ENCODE measurements at places on chromosomes 5 and 9. TPM values are rescaled to one million over a fixed set of nuclear protein-coding genes. Genes with fewer than 3 reads are reported as not detected.
A peak's percentile ranks its signal among the peaks of the same experiment; 100 is the strongest.

Gene DNAI1
- not detected for total RNA-seq

DNA sequence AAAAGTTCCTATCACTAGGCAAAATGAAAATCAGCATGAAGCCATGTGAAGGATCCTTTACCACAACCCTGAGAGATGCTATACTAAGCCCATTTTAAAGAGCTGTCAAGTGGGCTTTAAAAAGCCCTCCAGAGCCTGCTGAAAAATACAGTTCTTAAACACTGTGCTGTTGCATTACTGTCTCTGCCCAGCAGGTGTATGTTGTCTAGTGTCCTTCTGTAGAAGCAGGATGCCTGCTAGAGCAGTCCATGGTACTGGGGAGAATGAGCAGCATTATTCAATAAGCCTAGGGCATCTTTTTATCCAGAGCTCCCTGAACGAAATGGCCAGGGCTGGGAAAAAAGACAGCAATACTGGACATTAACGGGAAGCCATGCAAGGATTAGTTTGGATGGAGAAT is 126.2 kb upstream of the PLCXD3 start:
- peak; percentile 8 for DNase-seq

DNA sequence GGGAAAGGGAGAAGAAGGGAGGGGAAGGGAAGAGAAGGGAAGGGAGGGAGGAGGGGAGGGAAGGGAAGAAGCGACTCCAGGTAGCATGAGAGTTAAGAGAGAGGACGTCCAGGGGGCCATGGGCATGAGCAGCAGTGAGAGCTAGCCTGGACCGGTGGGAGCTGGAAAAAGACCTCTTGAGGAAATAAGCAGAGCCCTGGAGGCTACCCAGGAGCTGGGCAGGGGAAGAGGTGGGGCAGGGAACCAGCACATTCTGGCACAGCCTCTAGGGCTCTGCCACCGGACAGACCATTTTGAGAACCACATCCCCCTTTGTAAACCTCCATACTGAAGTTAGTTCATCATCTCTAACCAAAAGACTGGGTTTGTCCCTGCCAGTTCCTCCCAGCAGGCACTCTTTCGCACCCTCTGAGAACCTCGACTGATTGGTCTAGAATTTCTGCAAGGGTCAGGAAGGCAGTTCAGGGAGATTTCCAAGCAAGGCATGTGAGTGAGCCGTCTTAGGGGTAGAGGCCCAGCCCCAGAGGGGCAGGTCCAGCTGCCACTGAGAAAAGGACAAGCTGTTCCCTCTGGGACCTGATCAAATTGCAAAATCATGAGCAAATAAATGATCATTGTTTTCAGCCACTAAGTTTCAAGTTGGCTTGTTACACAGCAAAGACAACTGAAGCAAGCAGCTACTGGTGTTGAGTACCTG is 11.6 kb downstream of the NAIF1 start:
- no peak for DNase-seq

GRCh38 chr5:111294551-111294950 is 70.4 kb downstream of the CAMK4 start:
- no peak for DNase-seq

DNA sequence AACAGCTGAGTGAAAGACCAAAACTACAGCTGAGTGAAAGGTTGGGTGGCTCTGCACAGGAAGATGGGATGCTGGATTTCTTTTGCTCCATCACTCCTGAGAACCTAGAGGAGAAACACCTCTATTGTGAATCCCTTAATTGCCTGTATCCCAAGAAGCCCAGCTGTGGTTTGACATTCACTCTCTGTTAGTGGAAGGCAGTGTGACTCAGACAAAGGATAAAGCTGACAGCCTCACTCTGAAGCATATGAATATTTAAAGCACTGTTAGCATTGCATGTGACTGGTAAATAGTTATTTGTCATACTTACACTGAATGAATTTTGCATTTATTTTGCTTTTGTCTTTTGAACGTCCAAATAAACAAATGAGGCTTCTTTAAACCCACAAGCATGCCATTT is 367.1 kb upstream of the RIOK2 start:
- DNase-seq = peak; percentile 48

DNA sequence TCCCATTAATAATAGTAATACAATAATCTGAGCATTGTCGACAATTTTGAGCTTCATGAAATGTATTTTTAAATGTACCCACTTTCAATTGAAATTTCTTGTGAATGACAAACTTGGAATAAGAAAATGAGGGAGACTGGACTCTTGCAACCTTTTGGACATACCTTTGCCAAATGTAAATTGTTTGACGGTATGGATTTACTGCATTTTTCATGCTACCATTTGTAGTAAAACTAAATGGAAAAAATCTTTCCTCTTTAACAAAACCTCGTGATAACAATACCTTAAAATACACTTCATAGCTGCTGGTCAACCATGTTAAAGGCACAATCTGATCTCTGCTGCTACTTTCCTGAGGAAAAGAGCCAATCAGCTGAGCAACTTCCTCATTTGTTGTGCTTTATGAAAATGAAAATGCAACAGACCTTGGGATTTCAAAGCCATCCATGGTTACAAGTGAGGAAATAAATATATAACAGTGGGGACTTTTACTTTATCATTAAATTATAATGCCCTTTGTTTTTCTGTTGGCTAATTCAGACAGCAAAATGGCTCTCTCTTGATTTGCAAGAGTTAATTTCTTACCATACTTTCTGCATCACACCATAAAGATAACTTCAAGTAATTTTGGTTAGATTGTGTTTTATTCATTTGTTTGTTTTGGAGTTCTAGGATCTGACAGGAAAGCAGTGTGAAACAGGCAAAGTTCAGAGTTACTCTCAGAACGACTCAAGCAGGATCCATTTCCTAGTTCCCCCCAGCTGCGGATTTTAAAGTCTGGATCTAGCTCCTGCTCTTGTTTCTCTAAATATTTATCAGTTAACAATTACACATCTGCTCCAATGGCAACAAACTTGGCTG is 1.1 kb downstream of the ALDH1A1 start:
- DNase-seq = peak; percentile 44
